ENCODE measurements at places on chromosomes 12 and 14. TPM values are rescaled to one million over a fixed set of nuclear protein-coding genes. Genes with fewer than 3 reads are reported as not detected.
A peak's percentile ranks its signal among the peaks of the same experiment; 100 is the strongest.

The TMTC1 gene
- total RNA-seq: not detected

The SLC38A4 gene
- not detected for total RNA-seq

The GALNT6 gene
- total RNA-seq: 15.6 TPM

The ESRRB gene
- total RNA-seq: not detected

The CCDC196 gene
- not detected for total RNA-seq

The ANKRD13A gene
- 38.1 TPM for total RNA-seq

The TMEM132C gene
- total RNA-seq: not detected

DNA sequence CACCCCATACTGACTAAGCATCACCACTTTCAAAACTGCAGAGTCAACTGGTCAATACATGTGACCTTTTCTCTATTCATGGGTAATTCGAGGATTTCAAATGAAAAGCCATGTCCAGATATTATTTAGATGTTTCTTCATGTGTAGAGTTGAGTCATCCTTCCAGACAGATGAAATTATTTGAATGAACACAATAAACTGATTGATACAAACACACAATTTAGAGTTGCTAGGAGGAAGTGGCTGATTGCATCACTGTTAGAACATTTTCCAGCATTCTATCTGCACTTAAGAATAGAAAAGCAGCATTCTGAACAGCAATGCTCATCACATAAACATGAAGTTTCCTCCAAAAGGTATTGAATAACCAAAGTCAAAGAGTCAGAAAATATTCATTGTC, 273.5 kb upstream of the SOX5 start:
- H3K4me1 ChIP-seq: no peaks in the 10 kb centered on the region
- DNase-seq: no peak
- no peaks in the 10 kb centered on the region for H3K36me3 ChIP-seq

DNA sequence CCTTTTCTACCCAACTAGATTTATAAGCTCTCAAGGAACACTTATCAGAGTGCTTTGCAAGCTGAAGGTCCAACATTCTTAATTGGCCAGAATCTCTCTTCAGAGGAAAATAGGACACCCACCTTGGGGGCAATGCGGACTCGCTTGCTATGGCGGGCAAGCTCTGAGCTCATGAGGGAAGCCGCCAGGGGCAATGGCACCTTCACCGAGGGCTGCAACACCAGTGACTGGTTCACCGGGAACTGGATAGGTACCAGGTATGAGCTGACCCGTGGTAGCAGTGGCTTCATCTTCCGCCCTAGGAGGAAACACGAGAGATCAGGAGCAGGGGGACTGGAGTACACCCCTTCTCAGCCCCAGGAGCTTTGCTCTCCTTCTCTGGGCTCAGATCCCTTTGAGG, 7.4 kb upstream of the TEX52 start:
- H3K27ac ChIP-seq: no peak overlapping the region
- H3K4me1 ChIP-seq: no peaks in the 10 kb centered on the region
- H3K4me3 ChIP-seq: no peak overlapping the region
- no peak for DNase-seq
- no peaks in the 10 kb centered on the region for H3K27me3 ChIP-seq

- H3K4me1 ChIP-seq: no peaks in the 10 kb centered on the region
- H3K27ac ChIP-seq: no peak overlapping the region
- H3K36me3 ChIP-seq: peaks cover 23% of the 10 kb centered on the region
- H3K27me3 ChIP-seq: no peaks in the 10 kb centered on the region
Measured at GRCh38 chr12:112946236-112947000, 8.1 kb downstream of the OAS3 start.

DNA sequence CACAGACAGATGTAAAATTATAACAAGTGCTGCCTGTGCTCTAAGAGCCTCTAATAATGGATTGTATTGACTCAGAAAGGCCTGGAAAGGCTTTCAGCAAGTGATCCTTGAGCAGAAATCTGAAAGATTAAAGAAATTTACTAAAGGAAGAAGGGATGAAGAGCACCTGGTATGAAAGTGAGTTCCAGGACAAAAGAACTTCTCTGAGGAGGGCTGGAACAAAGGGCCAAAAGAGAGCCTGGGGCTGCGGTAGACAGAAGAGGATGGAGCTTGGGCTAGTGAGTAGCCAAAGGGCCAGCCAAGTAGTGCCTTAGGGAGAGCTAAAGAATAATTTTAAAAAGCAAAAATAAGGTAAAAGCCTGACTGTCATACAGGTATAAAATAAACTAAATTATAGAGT, 44.0 kb downstream of the BCAT1 start:
- no peaks in the 10 kb centered on the region for H3K36me3 ChIP-seq
- H3K4me1 ChIP-seq: no peaks in the 10 kb centered on the region
- H3K27me3 ChIP-seq: peaks cover 6% of the 10 kb centered on the region
- H3K4me3 ChIP-seq: no peak overlapping the region
- no peak for DNase-seq
- H3K27ac ChIP-seq: no peak overlapping the region

GRCh38 chr14:78863143-78863542, 693.0 kb downstream of the NRXN3 start:
- no peaks in the 10 kb centered on the region for H3K36me3 ChIP-seq
- no peak for DNase-seq
- no peak overlapping the region for H3K27ac ChIP-seq
- H3K27me3 ChIP-seq: no peaks in the 10 kb centered on the region

DNA sequence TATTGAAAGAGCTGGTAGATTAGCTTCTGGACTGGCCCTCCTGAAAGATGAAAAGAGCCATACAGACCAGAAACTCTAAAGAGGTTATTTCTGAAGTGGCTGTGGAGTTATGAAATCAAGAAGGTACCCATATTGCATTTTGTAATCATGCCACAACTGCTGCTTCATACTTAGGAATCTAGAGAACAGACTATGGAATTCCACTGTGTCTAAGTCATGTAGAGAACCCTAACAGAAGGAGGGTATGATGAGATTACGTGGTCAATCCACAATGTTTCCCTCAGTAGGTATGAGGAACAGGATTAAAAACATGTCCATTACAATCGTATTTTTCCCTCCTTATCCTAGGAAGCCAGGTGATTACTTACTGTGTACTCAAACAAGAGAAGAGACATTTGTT, 708.8 kb downstream of the RERGL start:
- H3K27me3 ChIP-seq: no peaks in the 10 kb centered on the region
- H3K36me3 ChIP-seq: no peaks in the 10 kb centered on the region
- no peaks in the 10 kb centered on the region for H3K4me1 ChIP-seq
- H3K4me3 ChIP-seq: no peak overlapping the region
- no peak overlapping the region for H3K27ac ChIP-seq
- DNase-seq: no peak

GRCh38 chr12:6899837-6900519, 4.6 kb upstream of the LRRC23 start:
- H3K4me3 ChIP-seq: no peak overlapping the region
- no peaks in the 10 kb centered on the region for H3K36me3 ChIP-seq
- H3K4me1 ChIP-seq: peaks cover 10% of the 10 kb centered on the region
- no peak for DNase-seq

GRCh38 chr12:11651785-11652184, 2.3 kb downstream of the ETV6 start:
- H3K4me3 ChIP-seq: peak overlapping the region; percentile 48
- DNase-seq: no peak
- H3K36me3 ChIP-seq: no peaks in the 10 kb centered on the region
- H3K27me3 ChIP-seq: no peaks in the 10 kb centered on the region
- H3K4me1 ChIP-seq: peaks cover 24% of the 10 kb centered on the region

DNA sequence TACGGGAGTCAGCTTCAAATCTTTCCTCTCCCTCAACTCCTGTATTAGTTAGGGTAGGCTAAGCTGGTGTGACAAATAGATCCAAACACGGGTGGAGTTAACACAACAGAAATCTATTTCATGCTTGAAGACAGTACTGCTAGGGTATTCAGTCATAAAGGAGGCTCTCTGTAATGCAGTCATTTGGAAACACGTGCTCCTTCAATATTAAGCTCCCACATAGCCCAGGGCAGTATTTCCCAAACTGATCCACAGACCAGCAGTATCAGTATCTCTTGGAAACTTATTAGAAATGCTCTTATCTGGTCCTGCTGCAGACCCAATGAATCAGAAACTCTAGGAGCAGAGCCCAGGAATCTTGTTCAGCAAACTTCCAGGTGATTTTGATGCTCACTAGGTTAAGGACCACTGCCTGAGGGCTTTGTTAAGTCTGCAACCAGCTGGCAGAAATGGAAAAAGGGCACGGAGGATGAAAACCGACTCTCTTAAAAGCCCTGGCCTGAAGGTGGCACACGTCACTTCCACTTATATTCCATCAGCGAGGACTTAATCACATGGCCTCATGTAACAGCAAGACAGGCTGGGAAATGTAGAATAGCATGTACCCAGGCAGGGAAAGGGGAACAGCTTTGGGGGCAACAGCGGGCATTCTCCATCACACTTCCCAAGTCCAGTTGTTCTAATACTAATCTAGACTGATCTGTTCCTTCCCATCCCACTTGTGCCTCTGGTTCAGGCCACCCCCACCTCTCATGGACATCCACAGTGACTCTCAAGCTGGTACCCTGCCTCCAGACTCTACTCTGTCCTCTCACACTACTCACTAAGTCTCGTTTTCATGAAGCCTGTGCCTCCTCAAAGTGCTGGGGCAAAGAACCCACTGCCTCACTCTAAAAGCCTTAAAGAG, 38.2 kb upstream of the RIC8B start:
- H3K4me1 ChIP-seq: no peaks in the 10 kb centered on the region
- H3K27me3 ChIP-seq: no peaks in the 10 kb centered on the region
- no peak overlapping the region for H3K4me3 ChIP-seq
- DNase-seq: no peak
- H3K36me3 ChIP-seq: no peaks in the 10 kb centered on the region
- no peak overlapping the region for H3K27ac ChIP-seq

- H3K36me3 ChIP-seq: no peaks in the 10 kb centered on the region
- no peak overlapping the region for H3K4me3 ChIP-seq
- H3K4me1 ChIP-seq: no peaks in the 10 kb centered on the region
- DNase-seq: no peak
Measured at GRCh38 chr14:74325446-74325845, 22.7 kb upstream of the ABCD4 start.

The NDRG2 gene
- total RNA-seq: 5.0 TPM

- peak overlapping the region; percentile 96 for H3K4me3 ChIP-seq
- peak overlapping the region; percentile 98 for H3K27ac ChIP-seq
- no peaks in the 10 kb centered on the region for H3K36me3 ChIP-seq
Measured at GRCh38 chr12:46267825-46268582, 839 bp downstream of the SLC38A1 start.

GRCh38 chr12:101637936-101638335, 43.2 kb downstream of the MYBPC1 start:
- H3K4me3 ChIP-seq: no peak overlapping the region
- no peaks in the 10 kb centered on the region for H3K36me3 ChIP-seq
- no peaks in the 10 kb centered on the region for H3K4me1 ChIP-seq
- DNase-seq: no peak
- H3K27me3 ChIP-seq: peaks cover 9% of the 10 kb centered on the region

GRCh38 chr14:53814392-53814791, 142.2 kb downstream of the BMP4 start:
- H3K4me1 ChIP-seq: no peaks in the 10 kb centered on the region
- H3K27ac ChIP-seq: no peak overlapping the region

The TAS2R42 gene
- not detected for total RNA-seq

- no peak overlapping the region for H3K27ac ChIP-seq
- no peak for DNase-seq
- H3K27me3 ChIP-seq: no peaks in the 10 kb centered on the region
- peaks cover 4% of the 10 kb centered on the region for H3K36me3 ChIP-seq
- H3K4me3 ChIP-seq: no peak overlapping the region
Measured at GRCh38 chr14:102201776-102202175, 62.1 kb downstream of the WDR20 start.

DNA sequence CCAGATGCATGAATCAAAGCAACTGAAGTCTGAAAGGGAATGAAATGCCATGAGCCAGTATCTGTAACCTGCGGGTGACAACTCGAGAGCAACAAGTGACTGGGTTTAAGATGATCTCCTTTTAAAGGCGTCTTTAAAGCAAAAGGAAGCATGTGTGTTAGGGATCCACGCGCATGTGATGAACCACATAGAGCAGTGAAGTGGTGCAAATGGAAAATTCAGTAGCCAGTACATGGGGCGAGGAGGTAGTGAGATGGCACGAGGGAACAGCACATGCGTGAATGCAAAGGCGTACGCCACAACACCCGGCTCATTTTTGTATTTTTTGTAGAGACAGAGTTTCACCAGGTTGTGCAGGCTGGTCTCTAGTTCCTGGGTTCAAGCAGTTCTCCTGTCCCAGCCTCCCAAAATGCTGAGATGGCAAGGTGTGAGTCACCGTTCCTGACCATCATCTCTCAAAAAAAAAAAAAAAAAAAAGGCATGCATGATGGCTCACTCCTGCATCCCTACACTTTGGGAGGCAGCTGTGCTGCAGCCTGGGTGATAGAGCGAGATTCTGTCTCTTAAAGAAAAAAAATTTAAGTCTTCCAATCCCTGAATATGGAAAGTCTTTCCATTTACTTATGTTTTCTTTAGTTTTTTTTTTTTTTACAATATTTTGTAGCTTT, 24.6 kb upstream of the BCL7A start:
- no peak overlapping the region for H3K27ac ChIP-seq
- H3K4me1 ChIP-seq: peaks cover under 1% of the 10 kb centered on the region
- no peaks in the 10 kb centered on the region for H3K36me3 ChIP-seq
- H3K4me3 ChIP-seq: no peak overlapping the region
- no peaks in the 10 kb centered on the region for H3K27me3 ChIP-seq
- no peak for DNase-seq

DNA sequence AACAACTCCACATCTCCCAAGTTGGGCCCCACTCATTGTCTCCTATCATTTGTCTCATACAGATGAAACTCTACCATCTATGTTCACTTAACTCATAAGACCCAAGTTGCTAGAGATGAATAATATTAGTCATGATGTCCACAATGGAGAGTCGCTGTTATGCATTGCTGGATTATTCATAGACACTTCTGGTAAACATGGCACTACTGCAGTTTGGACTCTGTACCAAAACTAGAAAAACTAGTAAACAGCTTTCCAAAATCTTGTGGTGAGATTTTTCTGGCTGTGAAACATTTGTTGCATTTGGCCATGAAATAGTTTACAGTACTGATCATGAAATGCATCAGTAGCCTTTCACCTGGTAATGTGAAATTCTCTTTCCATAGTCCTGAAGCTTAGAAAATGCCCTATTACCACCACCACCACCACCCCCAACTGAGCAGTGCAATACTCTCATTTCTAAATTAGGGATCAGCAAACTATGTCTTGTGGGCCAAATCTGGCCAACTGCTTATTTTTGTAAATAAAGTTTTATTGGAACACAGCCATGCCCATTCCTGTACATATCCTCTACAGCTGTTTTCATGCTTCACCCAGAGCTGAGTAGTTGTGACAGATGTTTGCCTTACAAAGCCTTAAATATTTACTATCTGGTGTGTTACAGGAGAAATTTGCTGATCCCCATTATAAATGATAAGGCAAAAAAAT, 236.5 kb downstream of the DPF3 start:
- H3K36me3 ChIP-seq: no peaks in the 10 kb centered on the region
- no peaks in the 10 kb centered on the region for H3K4me1 ChIP-seq
- no peaks in the 10 kb centered on the region for H3K27me3 ChIP-seq
- DNase-seq: no peak
- no peak overlapping the region for H3K4me3 ChIP-seq

The DIO2 gene
- total RNA-seq: not detected

- H3K27me3 ChIP-seq: no peaks in the 10 kb centered on the region
- no peaks in the 10 kb centered on the region for H3K4me1 ChIP-seq
- H3K4me3 ChIP-seq: no peak overlapping the region
- H3K36me3 ChIP-seq: no peaks in the 10 kb centered on the region
Measured at GRCh38 chr12:28550757-28551704, 360.8 kb downstream of the CCDC91 start.

GRCh38 chr14:100711493-100711892, 15.2 kb upstream of the DLK1 start:
- no peak overlapping the region for H3K4me3 ChIP-seq
- no peaks in the 10 kb centered on the region for H3K27me3 ChIP-seq
- no peaks in the 10 kb centered on the region for H3K4me1 ChIP-seq
- no peak for DNase-seq

- DNase-seq: no peak
- H3K27me3 ChIP-seq: no peaks in the 10 kb centered on the region
- H3K4me1 ChIP-seq: no peaks in the 10 kb centered on the region
- H3K27ac ChIP-seq: peak overlapping the region; percentile 65
Measured at GRCh38 chr12:112116232-112117060, 7.9 kb upstream of the NAA25 start.

Data from CD8-positive, alpha-beta memory T cell (primary cell).